AML-193 (cell line): ENCODE measurements at places on chromosomes 7 and 10.

DNA sequence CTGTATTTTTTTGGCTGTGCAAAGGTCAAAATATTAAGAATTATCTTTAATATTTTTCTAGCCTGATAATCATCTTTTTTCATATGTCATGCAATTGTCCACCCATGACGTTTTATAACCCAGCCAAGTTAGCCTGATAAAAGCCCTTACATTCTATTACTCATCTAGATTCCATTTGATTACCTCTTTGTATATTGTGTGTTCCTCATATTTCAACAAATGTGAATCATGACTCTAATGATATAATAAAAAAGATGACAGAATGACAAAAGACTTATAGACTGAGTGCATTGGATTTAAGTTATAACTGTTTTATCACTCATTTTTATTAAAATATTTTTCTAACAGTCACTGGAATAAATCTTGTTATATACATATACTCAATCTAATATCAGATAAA is 1560.0 kb upstream of the LRRTM3 start:
- no peak for DNase-seq

DNA sequence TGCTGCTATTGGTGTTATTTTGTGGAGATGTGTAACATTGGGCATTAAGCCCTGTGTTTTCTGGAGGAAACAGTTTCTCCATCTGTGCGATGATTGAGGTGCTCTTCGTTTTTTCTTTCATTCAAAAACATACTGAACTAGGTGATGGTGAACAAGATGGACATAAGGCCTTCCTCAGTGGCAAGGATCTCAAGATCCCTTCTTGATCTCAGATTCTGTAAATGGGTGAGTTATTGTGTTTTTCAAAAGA is 759 bp upstream of the ELAPOR2 start:
- DNase-seq = no peak

DNA sequence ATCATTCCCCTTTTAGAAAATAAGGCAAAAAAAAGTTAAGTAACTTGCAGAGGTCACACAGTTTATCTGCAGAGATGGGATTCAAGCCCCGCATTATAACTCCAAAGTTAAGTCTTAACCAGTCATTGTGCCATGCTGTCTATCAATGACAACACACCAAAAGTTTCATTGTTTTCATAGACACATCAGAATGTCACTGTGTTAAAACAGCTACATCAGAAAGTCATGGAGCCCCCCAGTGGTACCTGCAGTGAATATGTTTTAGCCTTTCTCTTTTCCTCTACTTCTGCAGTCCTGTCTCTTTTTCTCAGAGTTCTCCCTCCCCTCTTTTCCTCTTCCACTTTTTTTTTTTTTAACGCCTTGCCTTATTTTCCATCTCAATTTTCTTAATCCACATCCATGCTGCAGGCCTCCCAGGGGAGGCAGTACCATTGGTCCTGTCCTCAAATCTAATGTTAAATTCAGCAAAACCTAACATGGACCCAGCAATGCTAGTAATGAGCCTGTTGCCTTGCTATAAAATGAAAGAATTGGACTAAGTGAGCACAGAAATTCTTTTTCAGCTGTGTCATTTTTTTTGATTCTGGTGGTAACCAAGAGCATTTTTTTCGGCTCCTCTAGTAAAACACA is 3.8 kb upstream of the NRCAM start:
- no peak for DNase-seq

GRCh38 chr7:44261240-44261639 is 60.5 kb downstream of the YKT6 start:
- DNase-seq = no peak

DNA sequence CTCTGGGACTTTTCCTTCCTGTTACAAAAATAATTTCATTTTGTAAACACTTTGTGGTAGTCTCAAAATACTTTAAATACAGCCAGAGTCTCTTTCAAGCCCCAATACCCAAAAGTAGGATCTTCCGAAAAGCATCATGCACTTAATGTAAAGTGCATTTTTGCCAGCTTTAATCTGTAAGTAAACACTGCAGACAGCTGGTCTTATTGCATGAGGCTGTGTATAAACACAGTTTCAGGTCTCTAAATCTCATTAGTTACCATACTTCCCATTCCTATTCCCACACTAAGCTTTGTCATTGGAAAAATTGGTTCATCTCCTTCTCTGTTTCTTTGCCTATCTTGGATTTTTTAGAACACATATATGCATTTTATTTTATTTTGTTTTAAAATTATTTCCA is 87.6 kb upstream of the GNAI1 start:
- no peak for DNase-seq

DNA sequence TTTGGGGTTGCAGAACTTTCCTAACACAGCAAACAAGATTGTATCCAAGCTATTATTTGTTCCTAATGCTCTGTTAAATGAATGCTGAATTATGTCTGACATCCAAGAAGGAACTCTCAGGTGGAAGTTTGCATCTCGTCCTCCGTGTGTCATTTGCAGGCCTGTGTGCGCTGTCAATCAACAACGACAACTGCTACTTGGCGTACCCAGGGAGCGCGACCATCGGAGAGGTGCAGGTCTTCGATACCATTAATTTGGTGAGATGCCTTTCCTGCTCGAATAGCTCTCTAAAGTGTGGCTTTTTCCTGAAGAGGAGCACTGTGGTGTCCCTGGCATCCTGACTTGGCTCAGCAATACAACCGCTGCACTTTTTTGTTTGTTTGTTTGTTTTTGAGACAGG is 26.9 kb downstream of the WIPI2 start:
- DNase-seq = no peak

DNA sequence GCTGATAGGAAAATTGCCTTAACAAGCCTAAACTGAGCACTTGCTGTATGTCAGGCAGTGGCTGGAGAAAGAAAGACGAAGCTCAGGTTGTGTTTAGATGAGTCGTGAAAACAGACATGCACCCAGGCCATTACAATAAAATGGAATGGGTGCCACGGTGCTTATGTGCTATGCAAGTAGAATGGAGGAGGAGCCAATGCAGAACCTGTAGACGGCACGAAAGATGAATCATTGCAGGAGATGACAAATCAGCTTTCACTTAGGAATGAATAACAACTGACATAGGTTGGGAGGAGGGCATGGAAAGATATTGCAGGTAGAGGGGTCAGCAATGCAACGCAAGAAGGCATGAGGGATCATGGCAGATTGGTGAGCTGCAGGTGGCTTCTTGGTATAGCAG is 61.2 kb upstream of the ARHGAP21 start:
- no peak for DNase-seq

DNA sequence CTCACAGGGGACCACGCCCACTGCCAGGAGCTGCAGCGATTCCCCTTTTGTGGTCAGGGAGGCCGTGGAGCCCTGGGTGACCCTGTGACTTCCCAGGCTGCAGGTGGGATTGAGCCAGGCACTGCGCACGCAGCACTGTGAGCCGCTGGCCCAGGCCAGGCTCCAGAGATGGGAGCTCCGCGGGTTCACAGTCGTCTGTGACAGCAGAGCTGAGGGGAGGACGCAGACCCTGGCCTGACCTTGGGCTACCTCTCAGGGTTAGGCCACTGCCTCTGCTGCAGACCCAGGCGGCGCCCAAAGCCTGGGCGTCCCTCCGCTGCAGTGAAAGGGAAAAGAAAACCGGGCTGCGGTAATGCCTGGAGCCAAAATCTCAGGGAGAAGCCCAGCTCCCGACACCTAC is 107.5 kb upstream of the GPR26 start:
- DNase-seq = no peak

GRCh38 chr7:150778014-150778737 is 22.0 kb downstream of the TMEM176B start:
- no peak for DNase-seq

- no peak for DNase-seq
Measured at GRCh38 chr7:6398943-6399342, 48.8 kb downstream of the DAGLB start.
